ENCODE measurements at places on chromosomes 12 and 14.

DNA sequence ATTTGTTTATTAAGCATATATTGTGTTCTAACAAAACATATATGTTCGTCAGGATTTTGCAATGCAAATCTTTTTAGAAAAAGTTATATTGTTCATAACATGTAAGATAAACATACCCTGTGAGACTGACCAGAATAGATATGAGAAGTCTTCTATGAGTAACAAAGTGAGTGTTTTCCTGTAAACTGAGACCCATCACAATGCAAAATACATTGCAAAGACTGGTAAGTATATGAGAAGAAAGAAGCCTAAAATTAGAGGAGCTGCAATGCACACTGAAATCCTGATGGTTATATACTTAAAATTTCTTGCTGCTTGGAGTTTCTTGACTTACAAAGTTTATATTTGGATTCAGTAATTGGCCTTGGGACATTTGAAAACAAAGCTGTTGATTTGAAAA is 6.0 kb downstream of the HMGA2 start:
- no peak for DNase-seq

GRCh38 chr12:76346236-76346635 is 2.0 kb downstream of the BBS10 start:
- no peak for DNase-seq

- no peak for DNase-seq
Observed at GRCh38 chr12:103858953-103859601, 18.0 kb upstream of the NT5DC3 start.

GRCh38 chr14:102770147-102771123 is 6.8 kb upstream of the TRAF3 start:
- DNase-seq = no peak

All from activated CD4-positive, alpha-beta T cell treated with anti-CD3 and anti-CD28 coated beads for 24 hours (primary cell).